ENCODE measurements at places on chromosomes 3 and 15.

DNA sequence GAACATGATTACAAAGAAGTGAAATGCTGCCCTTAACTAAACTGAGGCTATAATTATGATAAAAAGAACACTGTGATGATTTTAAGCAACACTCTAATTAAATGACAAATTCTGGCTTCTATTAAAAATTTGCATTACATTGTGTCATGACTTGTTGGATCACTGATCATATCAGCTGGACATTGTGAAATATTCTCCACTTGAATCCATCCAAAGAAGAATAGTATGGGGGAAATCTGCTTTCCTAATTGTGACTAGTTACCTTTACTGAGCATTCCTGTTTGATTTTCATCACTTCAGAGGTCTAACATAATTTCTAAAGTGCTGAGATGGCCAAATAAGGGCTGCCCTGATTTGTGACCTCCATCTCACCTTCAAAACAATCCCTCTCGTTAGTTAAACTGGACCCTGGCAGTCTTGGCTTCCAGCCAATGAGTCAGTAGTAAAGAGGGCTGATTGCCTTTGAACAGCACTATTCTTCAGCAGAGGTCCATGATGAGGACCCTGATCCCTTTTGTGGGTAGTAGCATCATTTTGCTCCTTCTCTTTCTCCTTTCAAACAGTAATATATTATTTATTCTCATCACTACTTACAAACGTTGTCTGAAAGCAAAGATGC is 53.5 kb upstream of the LEKR1 start:
- no peak overlapping the region for H3K27ac ChIP-seq
- no peak for DNase-seq
- peaks cover 5% of the 10 kb centered on the region for H3K4me1 ChIP-seq
- H3K4me3 ChIP-seq, result no peak overlapping the region
- no peaks in the 10 kb centered on the region for H3K27me3 ChIP-seq

DNA sequence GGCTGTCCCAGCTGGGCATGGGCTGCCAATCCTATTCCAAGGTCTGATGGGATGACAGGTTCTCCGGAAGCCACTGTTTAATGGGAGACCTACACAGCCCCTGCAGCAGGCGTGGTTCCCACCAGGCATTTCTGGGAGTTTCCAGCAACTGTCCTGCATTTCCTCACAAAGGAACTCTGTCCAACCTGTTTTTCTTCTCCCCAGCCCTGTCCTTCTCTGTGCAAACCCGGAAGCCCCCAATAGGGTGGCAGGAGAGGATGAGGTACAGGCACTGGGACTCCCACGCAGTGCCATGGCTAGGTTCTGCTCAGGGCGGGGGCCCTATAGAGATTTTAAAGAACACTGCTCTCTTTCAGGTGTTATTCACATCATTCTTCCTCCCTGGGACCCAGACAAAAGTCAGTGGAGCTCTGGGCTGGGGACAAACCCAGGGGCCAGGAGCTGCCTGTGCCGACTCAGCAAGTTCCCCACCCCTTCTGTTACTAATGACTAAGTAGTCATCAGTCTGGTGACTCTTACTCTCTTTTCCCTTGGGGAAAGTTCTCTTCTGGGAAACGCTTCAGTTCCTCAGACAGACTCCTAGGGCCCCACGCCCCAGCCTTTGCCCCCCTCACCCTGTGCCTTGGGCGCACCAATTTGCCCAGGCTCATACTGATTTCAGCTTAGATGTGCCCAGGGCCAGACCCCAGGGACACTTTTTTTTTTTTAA is 97.7 kb downstream of the CD47 start:
- no peak overlapping the region for H3K4me3 ChIP-seq
- H3K27me3 ChIP-seq, result no peaks in the 10 kb centered on the region
- no peaks in the 10 kb centered on the region for H3K36me3 ChIP-seq
- no peak overlapping the region for H3K27ac ChIP-seq

GRCh38 chr3:100081986-100082692 is 32.2 kb downstream of the FILIP1L start:
- DNase-seq, result no peak
- H3K27ac ChIP-seq, result peak overlapping the region; percentile 89
- H3K27me3 ChIP-seq, result no peaks in the 10 kb centered on the region
- peaks cover 58% of the 10 kb centered on the region for H3K4me1 ChIP-seq
- no peaks in the 10 kb centered on the region for H3K36me3 ChIP-seq

DNA sequence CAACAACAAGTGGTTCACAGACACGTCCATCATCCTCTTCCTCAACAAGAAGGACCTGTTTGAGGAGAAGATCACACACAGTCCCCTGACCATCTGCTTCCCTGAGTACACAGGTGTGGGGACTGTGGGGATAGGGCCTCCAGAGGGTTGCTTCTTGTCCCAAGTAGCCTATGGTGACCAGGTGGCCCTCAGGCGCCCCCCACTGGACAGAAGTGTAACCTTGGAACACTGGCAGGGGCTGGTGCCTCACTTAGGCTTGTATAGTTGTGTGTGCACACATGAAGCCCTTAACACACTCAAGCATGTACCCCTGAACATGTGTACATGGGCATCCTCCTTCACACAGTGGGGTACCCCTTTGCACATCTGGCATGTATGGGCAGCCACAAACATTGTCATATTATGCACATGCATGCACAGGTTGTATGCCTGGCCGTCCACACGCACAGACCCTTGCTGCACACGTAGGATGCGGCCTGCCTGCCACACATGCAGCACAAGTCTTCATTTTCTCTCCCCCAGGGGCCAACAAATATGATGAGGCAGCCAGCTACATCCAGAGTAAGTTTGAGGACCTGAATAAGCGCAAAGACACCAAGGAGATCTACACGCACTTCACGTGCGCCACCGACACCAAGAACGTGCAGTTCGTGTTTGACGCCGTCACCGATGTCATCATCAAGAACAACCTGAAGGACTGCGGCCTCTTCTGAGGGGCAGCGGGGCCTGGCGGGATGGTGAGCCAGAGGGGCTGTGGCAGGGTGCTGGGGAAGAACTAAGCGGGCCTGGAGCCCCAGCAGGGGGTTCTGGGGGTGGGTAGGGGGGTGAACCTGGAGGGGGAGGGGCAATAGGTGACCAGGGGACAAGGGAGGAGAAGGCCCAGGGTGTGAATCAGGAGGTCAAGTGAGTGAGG is 11.7 kb upstream of the SEMA3B start:
- H3K4me3 ChIP-seq, result no peak overlapping the region
- DNase-seq, result no peak
- peaks cover 42% of the 10 kb centered on the region for H3K4me1 ChIP-seq
- H3K36me3 ChIP-seq, result peaks cover 47% of the 10 kb centered on the region
- no peak overlapping the region for H3K27ac ChIP-seq

DNA sequence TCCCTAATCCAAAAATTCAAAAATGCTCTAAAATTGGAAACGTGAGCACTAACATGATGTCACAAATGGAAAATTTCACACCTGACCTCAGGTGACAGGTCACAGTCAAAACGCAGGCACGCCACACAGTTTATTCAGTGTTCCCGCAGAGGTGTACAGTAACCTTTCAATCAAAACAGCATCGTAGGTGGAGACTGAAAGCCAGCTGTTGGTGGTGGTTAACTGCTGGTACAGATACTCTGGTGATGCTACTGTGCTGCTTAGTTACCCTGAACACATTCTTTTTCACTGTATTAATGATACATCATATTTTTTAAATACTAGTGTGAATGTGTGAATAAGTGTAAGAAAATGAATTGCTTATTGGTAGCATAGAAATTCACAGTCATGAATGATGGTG is 23.8 kb downstream of the RAB11A start:
- no peak overlapping the region for H3K27ac ChIP-seq
- H3K36me3 ChIP-seq, result peaks cover 3% of the 10 kb centered on the region
- H3K27me3 ChIP-seq, result no peaks in the 10 kb centered on the region
- H3K4me3 ChIP-seq, result no peak overlapping the region
- H3K4me1 ChIP-seq, result peaks cover 7% of the 10 kb centered on the region

DNA sequence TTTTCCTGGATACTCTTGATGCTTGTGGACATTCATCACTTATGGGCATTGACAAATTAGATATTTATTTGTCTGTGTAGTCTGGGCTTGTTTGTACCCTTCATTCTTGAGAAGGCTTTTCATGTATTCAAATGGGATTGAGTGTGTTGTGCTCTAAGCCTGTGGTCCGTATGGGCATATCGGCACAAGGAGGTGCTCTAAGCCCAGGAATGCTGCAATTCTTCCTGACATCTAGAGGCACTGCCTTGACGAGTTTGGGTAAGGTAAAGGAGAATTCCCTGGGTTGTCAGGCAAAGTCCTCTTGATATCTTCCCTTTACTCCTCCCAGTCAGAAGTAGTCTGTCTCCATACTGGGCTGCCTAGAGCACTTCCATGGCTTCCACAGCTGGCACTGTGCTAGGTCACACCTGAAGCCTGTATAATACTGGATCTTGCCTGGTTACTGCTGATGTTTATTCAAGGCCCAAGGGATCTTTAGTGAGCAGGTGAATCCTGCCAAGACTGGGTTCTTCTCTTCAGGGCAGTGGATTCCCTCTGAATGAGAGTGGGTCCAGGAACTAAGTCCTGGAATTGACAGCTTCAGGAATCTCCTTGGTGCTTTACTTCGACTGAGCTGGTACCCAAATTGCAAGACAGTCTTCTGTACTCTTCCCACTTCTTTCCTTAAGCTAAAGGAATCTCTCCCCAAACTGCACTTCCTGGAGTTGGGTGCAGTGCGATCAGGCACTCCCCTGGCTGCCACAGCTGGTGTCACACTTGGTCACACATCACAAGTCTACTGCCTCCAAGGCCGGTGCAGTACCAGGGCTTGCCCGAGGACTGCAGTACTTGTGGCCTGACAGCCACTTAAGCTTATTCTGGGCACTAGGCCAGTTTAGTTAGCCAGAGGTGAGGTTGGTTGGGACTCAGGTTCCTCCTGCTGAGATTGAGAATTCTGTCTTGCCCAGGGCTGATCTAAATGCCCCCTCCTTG is 46.0 kb downstream of the GALK2 start:
- no peak overlapping the region for H3K27ac ChIP-seq
- no peak overlapping the region for H3K4me3 ChIP-seq
- H3K4me1 ChIP-seq, result no peaks in the 10 kb centered on the region
- no peak for DNase-seq
- H3K36me3 ChIP-seq, result no peaks in the 10 kb centered on the region

Data from thoracic aorta (tissue), 2 donors.